NCI-H510A treated with DMSO at 0.1 percent for 48 hours (cell line): ENCODE measurements at places on chromosomes 1 and 21.

GRCh38 chr1:150138044-150138443 lies 11.7 kb upstream of the PLEKHO1 start:
- DNase-seq = no peak

DNA sequence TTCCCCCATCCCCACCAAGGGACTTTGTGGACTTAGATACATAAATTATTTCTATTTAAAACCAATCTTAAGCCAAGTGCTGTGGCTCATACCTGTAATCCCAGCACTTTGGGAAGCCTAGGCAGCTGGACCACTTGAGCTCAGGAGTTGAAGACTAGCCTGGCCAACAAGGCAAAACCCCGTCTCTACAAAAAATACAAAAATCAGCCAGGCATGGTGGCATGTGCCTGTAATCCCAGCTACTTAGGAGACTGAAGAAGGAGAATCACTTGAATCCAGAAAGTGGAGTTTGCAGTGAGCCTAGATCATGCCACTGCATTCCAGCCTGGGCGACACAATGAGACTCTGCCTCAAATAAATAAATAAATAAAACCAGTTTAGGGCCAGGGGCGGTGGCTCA lies 4.5 kb upstream of the LAX1 start:
- DNase-seq = no peak

GRCh38 chr1:3910857-3911845 lies 11.1 kb upstream of the C1orf174 start:
- DNase-seq = peak; percentile 70

GRCh38 chr1:62367005-62367557 lies 47.8 kb upstream of the KANK4 start:
- DNase-seq = no peak

- no peak for DNase-seq
Observed at GRCh38 chr1:199174336-199174735, 535.5 kb downstream of the PTPRC start.

DNA sequence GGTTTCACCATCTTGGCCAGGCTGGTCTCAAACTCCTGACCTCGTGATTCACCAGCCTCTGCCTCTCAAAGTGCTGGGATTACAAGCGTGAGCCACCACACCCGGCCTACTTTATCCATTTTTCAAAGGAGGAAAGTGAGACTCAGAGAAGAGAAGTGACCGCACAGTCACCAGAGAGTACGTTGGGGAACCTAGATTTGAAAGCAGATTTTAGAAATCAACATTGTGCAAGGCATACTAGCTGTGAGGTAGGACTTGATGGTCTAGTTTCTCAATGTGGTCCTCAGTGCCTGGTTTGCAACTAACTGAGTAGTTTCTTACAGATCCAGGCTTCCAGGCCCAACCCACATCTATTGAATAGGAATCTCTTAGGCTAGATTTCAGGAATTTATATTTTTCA lies 1.7 kb upstream of the PRCC start:
- no peak for DNase-seq

DNA sequence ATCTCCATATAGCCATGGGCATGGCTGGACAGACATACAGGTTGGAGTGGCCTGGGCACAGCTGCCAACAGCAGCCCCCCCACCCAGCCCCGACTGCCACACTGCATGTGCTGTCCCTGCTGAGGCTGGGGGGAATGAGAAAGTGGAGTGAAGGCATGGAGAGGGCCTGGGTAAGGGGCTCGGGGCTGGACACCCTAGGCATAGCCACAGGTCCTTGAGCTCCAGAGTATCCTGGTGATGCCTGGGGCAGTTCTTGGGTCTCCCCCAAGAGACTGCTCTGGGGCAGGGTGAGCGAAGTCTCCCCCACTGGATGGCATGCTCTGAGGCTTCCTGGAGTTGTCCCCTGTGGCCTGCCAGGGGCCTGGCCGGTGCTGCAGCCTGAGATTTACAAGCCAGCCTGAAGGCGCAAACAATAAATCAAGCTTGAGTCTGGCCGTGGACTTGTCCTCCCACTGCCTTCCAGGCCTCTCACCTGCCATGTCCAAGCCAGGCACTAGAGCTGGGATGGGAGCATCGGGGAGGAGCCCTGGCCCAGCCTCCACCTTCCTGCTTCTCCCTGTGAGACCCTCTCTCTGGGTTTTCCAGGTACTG lies 53.6 kb downstream of the FOXO6 start:
- DNase-seq = peak; percentile 67

- DNase-seq = no peak
Observed at GRCh38 chr1:19605967-19606366, 38.1 kb upstream of the NBL1 start.

DNA sequence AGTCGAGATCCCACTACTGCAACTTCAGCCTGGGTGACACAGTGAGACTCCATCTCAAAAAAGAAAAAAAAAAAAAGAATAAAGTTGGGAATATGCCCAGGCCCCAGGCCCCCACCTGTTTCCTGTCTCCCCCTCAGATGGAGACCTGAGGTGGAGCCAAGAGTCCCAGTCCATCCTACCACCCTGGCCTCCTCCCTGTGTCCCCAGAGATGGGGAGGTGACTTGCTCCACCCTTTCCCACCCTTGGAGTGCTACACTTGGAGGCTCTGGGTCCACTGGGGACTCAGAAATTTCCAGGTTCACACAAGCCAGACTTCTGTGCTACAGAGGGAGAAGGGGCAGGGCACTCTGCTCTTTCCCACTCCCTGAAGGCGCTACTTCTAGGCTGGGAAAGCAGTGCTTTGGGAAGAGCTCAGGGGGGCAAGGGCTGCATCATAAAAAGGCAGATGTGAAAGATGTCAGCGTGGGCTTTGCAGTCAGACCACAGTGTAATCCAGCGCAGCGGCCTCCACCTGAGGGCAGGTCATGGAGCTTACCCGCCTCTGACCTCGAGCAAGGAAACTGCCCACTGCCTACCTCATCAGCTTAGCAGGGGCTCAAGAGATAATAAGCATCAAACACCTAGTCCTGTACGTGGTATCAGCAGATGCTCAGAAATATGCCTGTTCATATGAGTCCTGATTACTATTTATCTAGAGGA lies 13.4 kb downstream of the TMEM63A start:
- no peak for DNase-seq

- no peak for DNase-seq
Observed at GRCh38 chr1:16605532-16606505, 7.5 kb downstream of the NBPF1 start.

DNA sequence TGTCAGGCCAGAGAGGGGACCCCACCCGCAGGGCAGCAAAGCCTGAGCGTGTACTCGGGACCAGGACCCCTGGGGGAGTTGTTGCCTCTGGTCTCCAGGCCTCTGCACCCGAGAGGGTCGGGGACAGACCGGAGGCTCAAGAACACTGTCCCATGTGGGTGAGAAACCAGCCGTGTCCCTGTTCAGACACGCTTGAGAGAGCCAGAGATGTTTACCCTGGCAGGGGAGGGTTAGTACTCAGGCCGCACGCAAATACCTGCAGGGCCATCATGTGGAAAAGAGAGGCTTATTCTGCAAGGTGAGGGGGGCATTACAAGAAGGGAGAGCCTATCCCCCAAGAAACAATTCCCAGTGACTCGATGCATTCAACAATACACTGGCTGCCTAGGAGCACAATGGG lies 74.0 kb upstream of the ARHGEF16 start:
- DNase-seq = no peak

DNA sequence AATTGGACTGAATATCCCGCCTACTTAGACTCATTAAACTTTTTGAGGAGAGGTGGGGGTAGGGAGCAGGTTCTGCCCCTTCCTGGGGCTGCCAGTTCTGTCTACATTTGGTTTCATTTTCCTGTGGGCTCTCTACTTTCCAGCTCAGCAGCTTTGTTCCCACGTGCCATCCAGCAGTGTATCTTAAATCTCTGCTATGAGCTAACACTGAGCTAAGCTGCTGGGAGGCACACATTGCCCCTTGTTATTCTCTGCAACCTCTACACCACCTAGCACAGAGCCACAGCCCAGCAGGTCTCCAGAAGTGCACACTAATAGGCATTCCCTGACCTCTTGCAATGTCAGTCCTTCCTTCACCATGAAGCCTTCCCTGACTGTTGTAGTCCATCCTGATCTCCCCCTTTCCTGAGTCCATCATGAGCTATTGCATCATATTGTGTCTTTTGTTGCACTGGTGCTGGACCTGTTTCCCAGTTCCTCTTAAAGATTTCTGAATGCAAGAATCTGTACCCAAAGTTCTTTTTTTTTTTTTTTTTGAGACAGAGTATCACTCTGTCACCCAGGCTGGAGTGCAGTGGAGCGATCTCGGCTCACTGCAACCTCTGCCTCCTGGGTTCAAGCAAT lies 28.7 kb upstream of the NRDC start:
- no peak for DNase-seq

DNA sequence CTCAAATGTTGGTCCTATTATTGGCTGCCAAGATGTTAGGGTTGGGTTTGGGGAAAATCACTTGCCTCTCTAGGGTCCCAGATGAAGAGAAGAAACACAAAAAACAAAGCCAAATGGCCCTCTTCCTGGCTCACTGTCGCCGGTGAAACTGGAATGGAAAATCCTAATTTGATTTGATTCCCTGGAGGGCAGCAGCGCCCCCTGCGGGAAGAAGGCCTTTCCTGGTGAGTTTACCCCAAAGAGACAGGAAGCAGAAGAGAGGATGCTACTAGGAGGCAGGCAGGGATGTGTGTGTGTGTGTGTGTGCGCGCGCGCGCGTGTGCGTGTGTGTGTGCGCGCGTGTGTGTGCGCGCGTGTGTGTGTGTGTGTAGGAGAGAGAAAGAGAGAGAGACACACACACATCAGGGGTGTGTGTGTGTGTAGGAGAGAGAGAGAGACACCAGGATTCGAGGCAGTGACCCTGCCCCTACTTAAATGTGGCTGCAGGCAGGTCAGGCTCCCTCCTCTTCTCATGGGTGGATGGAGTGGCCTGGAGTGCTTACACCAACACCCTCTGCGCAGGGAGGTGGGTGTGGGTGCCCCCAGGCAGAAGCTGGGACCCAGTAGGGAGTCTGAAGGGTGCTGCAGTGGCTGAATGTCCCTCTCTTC lies 3.1 kb upstream of the SELENON start:
- DNase-seq = peak; percentile 83

- no peak for DNase-seq
Observed at GRCh38 chr1:3036447-3037280, 15.4 kb downstream of the ACTRT2 start.

GRCh38 chr1:24155011-24155782 lies 12.3 kb upstream of the IL22RA1 start:
- peak; percentile 56 for DNase-seq

- DNase-seq = no peak
Observed at GRCh38 chr1:91809317-91809716, 76.6 kb downstream of the TGFBR3 start.

DNA sequence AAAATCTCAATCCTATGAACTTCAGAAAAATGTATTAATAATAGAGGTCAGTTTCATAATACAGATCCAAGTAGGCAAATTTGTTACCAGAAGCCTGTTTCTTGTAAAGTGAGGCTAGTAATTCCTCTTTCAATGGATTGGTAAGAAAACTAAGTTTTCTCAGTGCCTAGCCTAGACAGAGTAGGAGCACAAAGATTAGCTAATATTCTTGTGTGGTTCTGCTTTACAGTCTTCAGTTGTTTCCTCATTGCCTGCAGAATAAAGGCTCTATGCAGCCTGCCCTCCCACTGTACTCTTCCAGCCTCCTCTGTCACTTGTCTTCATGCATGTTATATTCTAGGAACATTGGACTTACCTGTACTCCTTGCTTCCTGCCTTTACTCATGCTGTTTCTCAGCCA lies 2.4 kb upstream of the PPP1R15B start:
- DNase-seq = no peak

GRCh38 chr1:161727256-161727924 lies 6.0 kb downstream of the FCRLB start:
- DNase-seq = no peak

GRCh38 chr1:10121688-10122087 lies 88.7 kb upstream of the KIF1B start:
- DNase-seq = no peak

- DNase-seq = no peak
Observed at GRCh38 chr1:22449636-22450035, 2.0 kb upstream of the ZBTB40 start.

DNA sequence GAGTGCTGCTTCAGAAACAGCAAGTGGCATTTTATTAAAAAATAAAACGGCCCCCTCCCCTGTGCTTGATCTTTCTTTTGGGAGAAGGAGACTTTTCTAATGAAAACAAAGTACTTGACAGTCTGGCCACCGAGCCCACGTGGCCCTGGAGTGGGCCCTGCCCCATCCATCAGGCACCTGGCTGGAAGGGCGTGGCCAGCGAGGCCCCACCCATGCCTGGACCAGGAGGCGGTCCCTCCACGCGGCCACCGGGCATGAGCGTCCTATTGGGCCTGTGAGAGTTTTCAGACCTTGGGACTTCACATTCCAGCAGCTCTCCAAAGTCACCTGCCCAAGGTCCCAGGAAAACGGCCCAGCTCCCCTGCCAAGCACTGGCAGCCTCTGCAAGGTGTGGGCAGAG lies 144.7 kb downstream of the CASZ1 start:
- DNase-seq = peak; percentile 73

DNA sequence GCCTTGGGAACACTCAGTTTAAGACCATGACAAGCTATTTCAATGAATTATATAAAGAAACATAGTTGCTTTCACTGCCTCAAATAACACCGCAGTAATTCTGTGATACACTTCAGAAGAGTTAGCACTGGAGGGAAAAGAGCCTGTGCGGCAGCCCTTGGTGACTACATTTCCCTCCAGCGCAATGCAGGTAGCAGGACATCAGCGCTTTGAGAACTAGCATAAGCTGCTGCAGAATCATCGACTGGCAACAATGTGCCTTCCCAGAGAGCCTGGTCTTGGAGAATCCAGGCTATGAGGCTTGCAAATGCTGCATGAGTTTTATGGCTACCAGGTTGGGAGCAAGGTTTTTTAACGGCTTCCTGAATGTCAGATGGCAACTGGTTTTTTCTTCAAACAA lies 7.5 kb downstream of the NRIP1 start:
- no peak for DNase-seq

- no peak for DNase-seq
Observed at GRCh38 chr1:167486090-167486824, 32.1 kb downstream of the CD247 start.

- peak; percentile 99 for DNase-seq
Observed at GRCh38 chr1:234724516-234725176, 114.7 kb upstream of the IRF2BP2 start.

DNA sequence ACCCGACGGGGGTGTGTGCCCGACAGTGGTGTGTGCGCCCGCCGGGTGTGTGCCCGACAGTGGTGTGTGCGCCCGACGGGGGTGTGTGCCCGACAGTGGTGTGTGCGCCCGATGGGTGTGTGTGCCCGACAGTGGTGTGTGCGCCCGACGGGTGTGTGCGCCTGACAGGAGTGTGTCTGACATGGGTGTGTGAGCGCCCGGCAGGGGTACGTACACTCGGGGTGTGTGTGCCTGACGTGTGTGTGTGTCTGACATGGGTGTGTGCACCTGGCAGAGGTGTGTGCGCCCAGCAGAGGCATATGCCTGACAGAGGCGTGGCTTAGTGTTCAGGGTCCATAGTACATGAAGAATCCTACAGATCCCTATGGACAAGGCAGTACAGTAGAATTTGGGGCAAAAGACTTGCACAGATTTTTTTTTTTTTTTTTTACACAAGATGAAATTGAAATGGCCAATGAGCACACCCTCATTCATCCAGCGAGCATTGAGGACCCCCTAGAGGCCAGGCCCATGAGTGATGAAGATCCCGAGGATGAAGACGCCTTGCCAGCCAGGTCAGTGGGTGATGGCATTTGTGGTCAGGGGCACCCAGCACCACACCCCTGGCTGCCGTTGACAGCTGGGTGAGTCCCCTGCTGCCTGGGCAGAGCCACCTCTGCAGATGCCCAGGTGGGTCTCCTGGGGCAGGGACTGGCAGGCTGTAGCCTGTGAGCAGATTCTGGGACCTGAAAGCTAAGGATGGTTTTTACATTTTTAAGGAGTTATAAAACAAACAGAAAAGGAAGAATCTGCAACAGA lies 60.1 kb downstream of the ADARB1 start:
- no peak for DNase-seq

- no peak for DNase-seq
Observed at GRCh38 chr1:30464187-30464617, 259.2 kb downstream of the MATN1 start.
